ENCODE measurements at places on chromosomes 3 and 15. TPM values are rescaled to one million over a fixed set of nuclear protein-coding genes. Genes with fewer than 3 reads are reported as not detected.

The FGF7 gene
- total RNA-seq, result not detected

The TMEM207 gene
- total RNA-seq, result not detected

The CLRN1 gene
- total RNA-seq, result not detected

The SQOR gene
- 62.2 TPM for total RNA-seq

The CFAP161 gene
- 2.7 TPM for total RNA-seq

The MKRN3 gene
- total RNA-seq, result 7.9 TPM

The FGF12 gene
- 0.51 TPM for total RNA-seq

The GDPGP1 gene
- total RNA-seq, result 22.8 TPM

The FAM174B gene
- total RNA-seq, result 30.7 TPM

The TNFSF10 gene
- 2.2 TPM for total RNA-seq

The SLC22A14 gene
- total RNA-seq, result 0.13 TPM

The GTF2E1 gene
- total RNA-seq, result 32.0 TPM

The EPB42 gene
- 0.10 TPM for total RNA-seq

The CADM2 gene
- 0.64 TPM for total RNA-seq

The METTL6 gene
- 16.5 TPM for total RNA-seq

The PAK6 gene
- total RNA-seq, result 6.3 TPM
